Stimulated activated CD4-positive, alpha-beta T cell treated with anti-CD3 and anti-CD28 coated beads, Interleukin-2, amount 100 ng/mL, for 24 hours (primary cell): ENCODE measurements at places on chromosomes 4 and X.

GRCh38 chr4:74619931-74620702, 174.2 kb downstream of the BTC start:
- DNase-seq: no peak

GRCh38 chr4:158176776-158177175, 4.0 kb upstream of the GASK1B start:
- DNase-seq: no peak

DNA sequence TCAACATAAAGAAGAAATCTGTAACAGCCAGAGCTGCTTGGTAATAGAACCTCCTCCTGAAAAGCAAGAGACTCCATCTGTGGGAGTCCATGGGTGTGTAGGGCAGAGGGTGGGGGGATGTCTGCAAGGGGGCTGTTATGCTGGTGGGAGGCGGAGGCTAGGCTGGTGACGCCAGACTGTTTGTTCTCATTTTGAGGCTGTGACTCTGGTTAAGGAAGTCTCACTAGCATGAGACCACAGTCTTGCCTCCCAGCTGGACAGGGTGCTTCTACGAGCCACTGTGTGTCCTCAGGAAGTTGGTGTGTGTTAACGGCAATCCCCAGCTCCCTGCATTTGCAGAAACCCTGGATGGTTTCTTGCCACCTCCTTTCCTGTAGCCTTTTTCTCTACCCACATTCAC, 79.8 kb downstream of the NSUN7 start:
- no peak for DNase-seq

- DNase-seq: no peak
Measured at GRCh38 chrX:72069350-72070160, 62.2 kb downstream of the RTL5 start.

GRCh38 chr4:186020106-186020792, 48.7 kb upstream of the TLR3 start:
- DNase-seq: no peak

DNA sequence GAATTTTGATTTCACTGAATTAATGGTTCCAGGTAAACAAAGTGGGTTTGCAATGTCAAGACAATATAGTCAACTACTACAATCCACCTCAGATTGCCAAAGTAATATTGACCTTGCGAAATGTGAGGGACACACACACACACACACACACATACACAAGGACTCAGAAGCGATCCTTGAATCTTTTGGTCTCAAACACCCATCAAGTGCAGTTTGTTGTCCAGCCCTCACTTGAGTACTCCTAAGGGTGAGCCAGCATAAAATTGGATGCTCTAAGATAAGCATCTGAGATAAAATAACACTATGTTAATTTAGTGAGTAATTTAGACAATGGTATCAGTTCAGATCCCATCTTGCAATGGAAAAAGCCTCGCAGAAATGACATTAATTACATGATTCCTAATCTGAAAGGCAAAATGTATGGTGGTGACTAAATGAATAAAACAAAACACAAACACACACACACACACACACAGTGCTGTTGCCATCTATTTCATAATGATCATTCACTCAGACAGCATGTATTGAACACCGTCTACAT, 102.5 kb downstream of the RASL11B start:
- no peak for DNase-seq

GRCh38 chr4:5133933-5134594, 82.8 kb downstream of the STK32B start:
- DNase-seq: no peak

DNA sequence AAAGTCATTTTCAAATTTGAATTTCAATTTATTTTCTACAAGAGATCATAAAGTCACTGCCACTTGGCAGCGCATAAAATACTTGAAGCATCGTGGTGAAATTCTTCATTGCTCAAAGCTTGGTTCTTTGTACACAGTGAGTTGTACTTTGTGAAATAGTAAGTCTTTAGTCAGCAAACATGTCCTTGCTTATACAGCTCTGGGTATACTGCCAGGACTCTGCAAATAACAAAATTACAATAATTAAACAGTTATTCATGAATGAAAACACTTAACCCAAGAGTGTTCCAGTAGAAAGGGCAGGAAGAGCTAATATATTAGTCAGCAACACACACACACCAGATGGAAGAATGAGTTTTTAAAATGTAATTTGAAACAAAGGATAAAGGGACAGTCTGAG, 1300.9 kb upstream of the DIAPH2 start:
- no peak for DNase-seq

GRCh38 chrX:68599256-68600152, 48.0 kb upstream of the STARD8 start:
- no peak for DNase-seq

- no peak for DNase-seq
Measured at GRCh38 chr4:164467493-164467892, 286.4 kb upstream of the SMIM31 start.

DNA sequence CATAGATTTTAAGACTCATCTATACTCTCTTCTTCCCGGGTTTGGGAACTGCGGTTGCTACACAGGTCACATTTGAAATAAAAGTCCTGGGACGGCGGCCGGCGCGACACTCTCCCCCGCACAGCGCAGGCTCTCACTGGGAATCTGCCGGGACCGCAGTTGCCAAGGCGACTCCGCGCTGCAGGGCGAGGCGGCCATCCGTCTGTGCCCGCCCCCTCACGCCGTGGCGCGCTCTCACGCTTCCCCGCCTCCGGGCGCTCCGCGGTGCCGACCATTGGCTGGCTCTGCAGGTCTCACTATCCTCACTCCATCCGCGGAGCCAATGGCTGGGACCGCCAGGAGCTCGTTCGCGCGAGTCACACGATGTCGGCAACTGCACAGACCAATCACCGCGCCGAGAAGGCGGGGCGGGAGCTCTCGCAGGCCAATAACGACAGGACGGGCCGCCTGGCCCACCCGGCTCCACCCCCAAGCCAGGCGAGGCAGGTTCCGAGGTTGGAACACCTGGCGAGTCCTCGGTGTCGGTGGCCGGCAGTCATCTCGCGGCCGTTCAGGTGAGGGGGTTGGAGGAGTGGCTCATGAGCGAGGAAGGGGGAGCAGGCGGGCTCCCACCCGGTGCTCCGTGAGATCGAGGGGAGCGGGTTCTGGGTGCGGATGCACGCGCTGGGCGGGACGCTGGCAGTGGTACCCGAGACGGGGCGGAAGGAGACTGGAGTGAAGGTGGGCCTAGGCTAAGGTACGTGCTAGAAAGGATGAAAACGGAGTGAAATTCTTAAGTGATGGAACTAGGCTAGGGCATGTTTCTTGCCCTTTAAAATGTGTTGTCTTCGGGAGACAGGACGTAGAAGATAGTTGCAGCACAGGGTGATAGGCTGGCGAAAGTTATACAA, at the start of gene MSMO1:
MSMO1 (plus strand) TSS at position 459 of the 890 bp plus-strand sequence. CDS start 5,702 bp downstream, outside the sequence.
- DNase-seq: peak; percentile 98

GRCh38 chr4:133137571-133137970, 11.5 kb upstream of the PCDH10 start:
- DNase-seq: no peak

- no peak for DNase-seq
Measured at GRCh38 chr4:95599777-95600400, 51.1 kb upstream of the UNC5C start.
